CD4-positive, alpha-beta T cell (primary cell): ENCODE measurements at places on chromosomes 13 and 19. TPM values are rescaled to one million over a fixed set of nuclear protein-coding genes. Genes with fewer than 3 reads are reported as not detected.

- H3K4me1 ChIP-seq: peaks cover 3% of the 10 kb centered on the region
- DNase-seq: no peak
- H3K4me3 ChIP-seq: no peak overlapping the region
- no peak overlapping the region for H3K27ac ChIP-seq
These were observed 15.0 kb downstream of the GJB6 start for GRCh38 chr13:20217168-20217567.

DNA sequence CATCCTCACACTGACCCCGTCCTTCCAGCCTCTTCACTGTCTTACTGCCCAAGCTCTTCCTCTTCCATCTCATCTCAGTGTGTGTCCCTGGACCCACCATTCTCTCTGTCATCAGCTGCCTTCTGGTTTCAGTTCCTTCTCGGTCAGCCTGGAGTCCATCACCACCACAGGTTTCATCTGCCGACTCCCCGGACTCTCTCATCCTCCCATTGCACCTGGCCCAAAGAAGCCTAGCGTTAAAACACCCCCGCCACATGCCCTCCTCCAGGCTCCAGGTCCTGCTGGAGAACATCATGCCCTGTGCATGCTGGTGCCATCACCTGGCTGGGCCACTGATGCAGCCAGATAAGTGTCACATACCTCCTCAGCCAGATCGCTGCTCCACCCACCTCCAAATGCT is 122.1 kb upstream of the GPR12 start:
- no peak overlapping the region for H3K27ac ChIP-seq
- DNase-seq: no peak
- no peak overlapping the region for H3K4me3 ChIP-seq
- peaks cover 3% of the 10 kb centered on the region for H3K27me3 ChIP-seq

- DNase-seq: peak; percentile 90
- H3K4me1 ChIP-seq: peaks cover 91% of the 10 kb centered on the region
- no peak overlapping the region for H3K4me3 ChIP-seq
- peaks cover 29% of the 10 kb centered on the region for H3K36me3 ChIP-seq
- H3K27me3 ChIP-seq: no peaks in the 10 kb centered on the region
- peak overlapping the region; percentile 97 for H3K27ac ChIP-seq
These were observed 44.6 kb upstream of the GPR183 start for GRCh38 chr13:99351772-99352171.

DNA sequence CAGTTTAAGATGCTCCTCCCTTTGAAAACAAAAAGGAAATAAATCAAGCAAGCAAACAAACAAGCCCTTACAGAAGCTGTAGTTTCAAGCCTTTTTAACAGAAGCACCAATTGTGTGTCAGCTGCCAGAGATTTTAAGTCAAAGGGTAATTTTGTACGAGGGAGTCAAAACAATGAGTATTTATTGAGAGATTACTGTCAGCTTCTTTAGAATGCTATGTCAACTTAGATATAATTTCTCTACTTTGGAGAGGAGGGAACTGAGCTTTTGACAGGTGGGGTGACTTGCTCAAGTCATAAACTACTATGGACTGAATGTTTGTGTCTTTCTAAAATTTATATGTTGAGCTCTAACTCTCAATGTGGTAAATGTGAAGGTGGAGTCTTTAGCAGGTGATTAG is 10.5 kb upstream of the CBY2 start:
- no peaks in the 10 kb centered on the region for H3K4me1 ChIP-seq
- no peak for DNase-seq
- H3K27ac ChIP-seq: no peak overlapping the region
- H3K4me3 ChIP-seq: no peak overlapping the region

- H3K36me3 ChIP-seq: no peaks in the 10 kb centered on the region
- H3K4me3 ChIP-seq: peak overlapping the region; percentile 51
- peaks cover 46% of the 10 kb centered on the region for H3K4me1 ChIP-seq
- no peak overlapping the region for H3K27ac ChIP-seq
- H3K27me3 ChIP-seq: peaks cover 3% of the 10 kb centered on the region
- no peak for DNase-seq
These were observed 9.0 kb downstream of the F2RL3 start for GRCh38 chr19:16897856-16898161.

GRCh38 chr13:110666255-110666533 is 39.7 kb downstream of the CARS2 start:
- no peaks in the 10 kb centered on the region for H3K4me1 ChIP-seq
- no peak overlapping the region for H3K4me3 ChIP-seq
- DNase-seq: no peak
- no peak overlapping the region for H3K27ac ChIP-seq
- peaks cover 70% of the 10 kb centered on the region for H3K36me3 ChIP-seq

GRCh38 chr13:48641404-48641803 is 12.3 kb upstream of the CYSLTR2 start:
- H3K27ac ChIP-seq: no peak overlapping the region
- H3K4me3 ChIP-seq: no peak overlapping the region
- H3K27me3 ChIP-seq: peaks cover 4% of the 10 kb centered on the region
- no peaks in the 10 kb centered on the region for H3K4me1 ChIP-seq
- no peak for DNase-seq
- no peaks in the 10 kb centered on the region for H3K36me3 ChIP-seq

DNA sequence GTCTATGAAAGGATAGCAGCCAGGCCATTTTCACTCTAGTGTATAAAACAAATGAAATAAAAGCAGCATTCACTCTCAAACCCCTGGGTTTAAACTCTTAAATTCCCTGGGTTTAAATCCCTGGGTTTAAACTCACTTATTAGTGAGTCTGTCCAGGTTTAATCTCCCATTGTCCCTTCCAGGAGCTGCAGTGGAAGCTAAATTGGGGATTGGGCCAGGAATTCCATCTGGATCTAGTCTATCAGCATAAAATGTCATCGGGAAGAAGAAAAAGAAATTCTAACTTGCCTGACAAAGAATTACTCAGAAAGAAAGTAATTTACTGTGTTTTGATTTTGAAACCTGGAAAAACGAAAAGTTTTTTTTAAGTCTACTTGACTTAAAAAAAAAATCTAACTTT is 54.8 kb downstream of the FRY start:
- H3K4me1 ChIP-seq: no peaks in the 10 kb centered on the region
- no peaks in the 10 kb centered on the region for H3K27me3 ChIP-seq

- H3K4me1 ChIP-seq: no peaks in the 10 kb centered on the region
- H3K36me3 ChIP-seq: no peaks in the 10 kb centered on the region
- H3K27me3 ChIP-seq: no peaks in the 10 kb centered on the region
- no peak overlapping the region for H3K27ac ChIP-seq
These were observed 40.6 kb downstream of the NFIX start for GRCh38 chr19:13035820-13036365.

SIX5 gene
- 0.58 TPM for total RNA-seq

DAND5 gene
- not detected for total RNA-seq
